RCC 7860 (cell line): ENCODE measurements at places on chromosomes 4 and X.

- DNase-seq: no peak
Observed at GRCh38 chrX:23820235-23820782, 37.3 kb downstream of the SAT1 start.

- DNase-seq: peak; percentile 5
Observed at GRCh38 chrX:100512471-100512870, 72.3 kb upstream of the TNMD start.

DNA sequence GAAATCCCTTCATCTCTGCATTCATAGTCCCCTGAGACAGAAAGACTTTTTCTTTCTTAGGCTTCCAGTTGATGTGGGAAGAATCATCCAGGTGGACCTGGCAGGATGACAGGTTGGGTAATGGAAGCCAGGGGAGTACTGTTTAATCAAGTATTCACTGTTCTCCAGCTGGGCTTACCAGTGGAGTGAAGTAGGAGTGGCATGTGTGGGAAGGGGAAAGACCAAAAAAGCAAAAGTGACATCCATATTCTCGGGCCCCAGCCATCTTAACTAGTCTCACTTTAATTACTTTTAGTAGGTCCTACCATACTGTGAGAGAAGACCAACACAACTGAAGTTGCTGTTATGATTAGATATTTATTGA, 18.5 kb downstream of the VSIG4 start:
- no peak for DNase-seq

DNA sequence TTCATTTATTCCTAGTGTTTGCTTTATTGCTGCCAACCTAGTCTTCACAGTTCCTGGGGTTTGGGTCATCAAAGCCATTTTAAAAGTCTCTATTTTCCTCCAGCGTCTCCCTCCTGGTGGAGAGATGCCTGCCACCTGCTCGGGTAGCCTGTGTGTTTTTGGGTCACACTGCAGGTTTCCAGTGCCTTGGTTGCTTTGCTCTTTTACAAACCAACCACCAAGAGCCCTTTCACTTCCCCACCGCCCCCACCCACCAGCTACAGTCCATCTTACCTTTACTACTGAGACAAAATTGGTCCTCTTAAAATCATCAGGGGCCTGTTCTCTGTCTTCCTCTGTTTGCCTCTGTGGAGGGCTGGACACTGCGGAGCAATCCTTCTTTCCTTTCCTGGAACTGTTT, 280.5 kb upstream of the GATB start:
- DNase-seq: no peak

DNA sequence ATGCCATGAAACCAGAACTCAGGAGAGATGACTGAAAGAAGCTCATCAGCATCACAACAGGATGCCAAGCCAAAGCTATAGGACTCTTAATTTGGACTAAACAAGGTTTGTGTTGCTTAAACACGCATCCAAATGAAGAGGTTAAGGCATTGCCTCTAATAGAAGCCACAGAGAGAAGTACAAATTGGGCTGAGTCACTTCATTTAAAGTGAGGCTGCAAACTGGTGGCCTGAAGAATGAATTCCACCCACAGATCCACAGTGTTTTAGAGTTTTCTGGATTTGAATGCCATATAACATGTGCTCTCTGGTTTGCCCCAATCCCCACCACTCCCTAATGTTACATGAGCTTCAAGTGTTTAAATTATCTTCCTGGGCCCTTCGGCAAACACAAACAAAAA, 103.5 kb downstream of the FIP1L1 start:
- no peak for DNase-seq
